ENCODE measurements at places on chromosomes 2 and 18.

DNA sequence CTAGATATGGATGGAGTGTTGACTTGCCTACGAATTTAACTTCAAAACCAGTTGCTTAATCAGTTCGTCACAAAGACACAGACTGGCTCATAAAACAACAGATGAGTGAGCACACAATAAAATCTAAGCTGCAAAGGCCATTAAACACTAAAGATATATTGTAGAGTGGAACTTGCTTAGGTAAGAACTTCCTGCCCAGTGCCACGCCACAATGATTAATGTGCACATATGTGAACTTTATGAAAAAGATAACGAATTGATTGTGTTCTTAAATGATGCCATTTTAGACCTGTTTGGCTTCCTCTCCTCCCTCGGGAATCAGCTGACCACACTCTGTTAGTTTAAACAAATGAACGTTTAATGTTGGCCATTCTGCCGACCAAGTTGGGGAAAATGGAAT lies 2031.3 kb upstream of the CELF4 start:
- DNase-seq, result no peak

GRCh38 chr2:138565230-138565598 lies 63.6 kb downstream of the SPOPL start:
- DNase-seq, result no peak

DNA sequence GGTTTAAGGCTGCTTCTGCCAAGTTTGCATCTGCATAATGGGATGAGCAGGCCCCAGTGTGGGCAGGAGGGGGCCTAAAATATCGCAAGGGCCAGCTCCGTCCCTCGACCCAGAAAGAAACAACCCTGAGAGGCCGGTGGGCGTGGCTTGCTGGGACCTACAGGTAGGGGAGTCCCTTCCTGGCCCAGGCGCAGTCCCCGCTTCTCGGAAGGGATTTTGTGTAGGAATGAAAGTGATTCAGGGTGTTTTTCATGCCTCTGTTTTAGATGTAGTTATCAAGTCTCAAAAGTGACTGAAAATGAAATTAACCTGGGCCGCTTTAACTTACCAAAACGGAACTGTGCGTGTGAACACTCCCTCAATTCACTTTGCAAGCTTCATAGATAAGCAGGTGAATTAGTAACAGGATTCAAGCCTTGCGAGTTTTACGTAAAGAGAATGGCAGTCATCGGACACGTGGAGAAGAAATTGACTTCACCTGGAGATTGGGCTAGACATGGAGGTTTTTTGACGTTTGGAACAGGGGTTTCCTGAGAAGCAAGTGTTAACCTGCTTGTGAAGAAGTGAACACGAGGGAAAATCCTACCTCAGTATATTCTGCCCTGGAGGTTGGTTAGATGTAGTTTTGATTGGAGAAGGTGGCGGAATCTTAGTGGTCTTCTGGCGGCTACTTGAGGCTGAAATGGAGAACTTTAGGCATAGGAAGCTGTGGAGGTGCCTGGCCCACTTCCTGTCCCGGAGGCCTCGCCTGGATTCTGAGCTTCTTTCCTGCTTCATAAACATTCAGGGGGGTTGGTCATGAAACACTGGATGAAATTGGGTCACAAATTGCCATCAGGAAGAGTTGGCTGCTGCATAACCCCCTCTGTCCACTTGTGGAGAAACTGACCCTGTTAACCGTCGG lies 1.7 kb downstream of the NCK2 start:
- peak; percentile 97 for DNase-seq

DNA sequence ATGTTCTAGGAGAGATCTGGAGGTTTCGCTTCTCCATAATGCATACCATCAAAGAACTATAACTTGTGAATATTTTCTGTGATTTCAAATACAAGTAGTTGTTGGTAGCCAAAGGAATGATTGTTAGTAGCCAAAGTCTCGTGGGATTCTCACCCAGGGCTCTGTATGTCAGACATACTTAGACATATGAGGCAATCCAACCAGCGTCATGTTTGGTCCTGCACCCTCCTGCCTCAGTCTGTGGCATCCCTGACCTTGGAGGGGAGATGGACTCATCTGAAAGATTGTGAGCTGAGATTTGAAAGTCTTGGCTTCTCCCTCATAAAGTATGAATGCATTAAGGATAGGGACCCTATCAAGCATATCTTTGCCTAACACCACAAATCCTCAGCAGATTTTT lies 81.2 kb downstream of the CTIF start:
- no peak for DNase-seq

GRCh38 chr2:241391892-241392665 lies 36.0 kb downstream of the FARP2 start:
- DNase-seq, result no peak

- DNase-seq, result no peak
These were observed 142.8 kb upstream of the ID2 start for GRCh38 chr2:8538931-8539621.

- DNase-seq, result no peak
These were observed 1.4 kb downstream of the PSME4 start for GRCh38 chr2:53969285-53969967.

DNA sequence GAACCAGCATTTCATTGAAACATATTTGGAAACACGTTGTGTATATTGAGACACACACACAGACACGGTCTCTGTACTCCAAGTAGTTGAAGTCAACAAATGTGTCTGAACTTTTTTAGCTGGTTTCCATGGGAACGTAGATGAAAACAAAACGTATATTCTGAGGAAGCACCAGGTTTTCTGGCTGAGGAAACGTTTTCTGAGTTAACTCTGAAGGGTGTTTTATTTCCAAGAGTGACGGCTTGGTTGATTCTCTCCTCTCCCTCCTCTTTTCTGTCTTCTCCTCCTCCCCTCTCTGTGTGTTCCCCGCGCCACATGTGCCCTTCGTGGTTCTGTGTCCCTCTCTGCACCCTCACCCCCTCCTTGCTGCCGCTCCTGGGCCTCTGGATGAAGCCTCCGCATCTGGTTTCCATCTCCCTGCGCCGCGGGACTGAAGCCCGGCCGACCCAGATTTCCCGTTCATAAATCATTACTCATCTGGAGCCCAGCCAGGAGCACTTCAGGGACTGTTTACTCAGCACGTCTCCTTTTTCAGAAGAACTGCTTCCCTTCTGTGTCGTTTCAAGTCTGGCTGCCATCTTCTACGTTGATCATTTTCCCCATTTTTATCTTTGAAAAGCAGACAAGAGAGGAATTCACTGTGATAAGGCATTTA lies 122.7 kb downstream of the COL6A3 start:
- peak; percentile 47 for DNase-seq

DNA sequence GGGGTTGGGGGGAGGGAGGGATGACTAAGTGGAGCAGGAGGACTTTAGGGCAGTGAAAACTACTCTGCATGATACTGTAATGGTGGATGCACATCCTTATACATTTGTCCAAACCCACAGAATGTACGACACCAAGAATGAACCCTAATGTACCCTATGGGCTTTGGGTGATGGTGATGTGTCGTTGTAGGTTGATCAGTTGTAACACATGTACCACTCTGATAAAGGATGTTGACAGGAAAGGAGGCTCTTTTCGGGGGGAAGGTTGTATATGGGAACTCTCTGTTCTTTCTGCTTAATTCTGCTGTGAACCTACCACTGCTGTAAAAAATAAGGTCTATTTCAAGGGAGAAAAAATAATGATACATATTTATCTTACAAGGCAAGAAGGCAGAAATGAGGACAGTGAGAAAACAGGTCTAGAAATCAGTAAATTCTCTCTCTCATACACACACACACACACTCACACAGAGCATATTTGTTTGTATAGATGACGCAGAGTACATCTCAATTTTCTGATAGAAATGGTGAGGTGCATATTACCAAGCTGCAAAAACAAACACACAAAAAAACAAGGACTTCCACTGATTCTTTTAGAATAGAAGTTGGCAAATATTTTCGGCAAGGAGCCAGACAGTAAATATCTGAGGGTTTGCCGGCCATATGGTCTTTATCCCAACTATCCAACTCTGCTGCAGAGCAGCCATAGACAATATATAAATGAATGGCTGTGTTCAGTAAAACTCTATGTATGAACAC lies 20.2 kb downstream of the FAM124B start:
- no peak for DNase-seq

GRCh38 chr2:43569921-43570320 lies 25.9 kb downstream of the THADA start:
- no peak for DNase-seq

GRCh38 chr2:178865999-178866398 lies 58.8 kb upstream of the TTN start:
- DNase-seq, result no peak

DNA sequence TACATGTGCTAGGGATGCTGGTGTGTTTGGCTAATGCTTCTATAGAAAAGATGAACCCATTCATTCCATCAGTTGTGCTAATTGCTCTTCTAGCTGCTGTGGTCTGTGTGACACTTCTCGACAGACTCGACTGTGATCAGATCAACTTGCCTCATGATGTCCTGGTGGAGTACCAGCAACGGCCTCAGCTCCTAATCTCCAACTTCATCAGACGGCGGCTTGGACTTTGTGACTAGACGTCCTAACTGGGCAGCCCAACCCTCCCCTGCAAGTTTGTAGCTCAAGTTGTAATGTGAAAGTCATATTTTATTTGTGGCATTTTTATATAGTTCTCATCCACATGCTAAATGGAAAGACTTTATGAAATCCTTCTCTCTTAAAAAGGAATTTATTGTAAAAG lies 33.0 kb downstream of the UPP2 start:
- DNase-seq, result no peak

DNA sequence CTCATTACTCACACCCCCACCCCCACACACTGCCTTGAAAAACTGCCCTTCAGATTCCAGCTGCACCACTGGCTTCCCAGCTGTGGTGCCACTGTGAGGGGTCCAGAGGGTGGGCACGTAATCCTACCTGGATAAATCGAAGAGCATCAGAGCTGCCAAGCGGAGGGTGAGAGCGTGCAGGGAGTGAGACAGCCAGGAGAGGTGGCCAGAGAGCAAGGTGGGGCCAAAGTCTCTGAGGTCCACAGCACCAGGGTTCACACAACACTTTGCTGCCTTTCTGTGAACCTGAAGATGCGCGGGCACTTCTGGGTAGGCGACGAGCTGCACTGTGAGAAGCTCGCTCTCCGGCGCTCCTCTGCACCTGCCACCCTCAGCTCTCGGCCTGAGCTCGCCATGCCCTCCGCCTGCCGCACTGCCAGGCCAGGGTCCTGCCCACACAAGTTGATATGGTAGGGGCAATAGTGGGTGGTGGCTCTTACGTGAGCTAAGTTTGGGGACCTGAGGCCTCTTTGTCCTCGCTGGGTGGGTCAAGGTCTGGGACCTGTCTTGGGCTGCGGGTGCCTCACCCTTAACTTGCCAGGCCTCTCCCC lies 83.9 kb downstream of the MARCO start:
- DNase-seq, result no peak

GRCh38 chr2:40751981-40752380 lies 300.1 kb upstream of the SLC8A1 start:
- DNase-seq, result no peak

Data from activated CD4-positive, alpha-beta T cell treated with anti-CD3 and anti-CD28 coated beads, Interleukin-2, amount 50 U/mL, for 48 hours (primary cell).